ENCODE measurements at places on chromosomes 5 and 9.

- DNase-seq: no peak
These were observed 29.2 kb upstream of the ENHO start for GRCh38 chr9:34551751-34552605.

DNA sequence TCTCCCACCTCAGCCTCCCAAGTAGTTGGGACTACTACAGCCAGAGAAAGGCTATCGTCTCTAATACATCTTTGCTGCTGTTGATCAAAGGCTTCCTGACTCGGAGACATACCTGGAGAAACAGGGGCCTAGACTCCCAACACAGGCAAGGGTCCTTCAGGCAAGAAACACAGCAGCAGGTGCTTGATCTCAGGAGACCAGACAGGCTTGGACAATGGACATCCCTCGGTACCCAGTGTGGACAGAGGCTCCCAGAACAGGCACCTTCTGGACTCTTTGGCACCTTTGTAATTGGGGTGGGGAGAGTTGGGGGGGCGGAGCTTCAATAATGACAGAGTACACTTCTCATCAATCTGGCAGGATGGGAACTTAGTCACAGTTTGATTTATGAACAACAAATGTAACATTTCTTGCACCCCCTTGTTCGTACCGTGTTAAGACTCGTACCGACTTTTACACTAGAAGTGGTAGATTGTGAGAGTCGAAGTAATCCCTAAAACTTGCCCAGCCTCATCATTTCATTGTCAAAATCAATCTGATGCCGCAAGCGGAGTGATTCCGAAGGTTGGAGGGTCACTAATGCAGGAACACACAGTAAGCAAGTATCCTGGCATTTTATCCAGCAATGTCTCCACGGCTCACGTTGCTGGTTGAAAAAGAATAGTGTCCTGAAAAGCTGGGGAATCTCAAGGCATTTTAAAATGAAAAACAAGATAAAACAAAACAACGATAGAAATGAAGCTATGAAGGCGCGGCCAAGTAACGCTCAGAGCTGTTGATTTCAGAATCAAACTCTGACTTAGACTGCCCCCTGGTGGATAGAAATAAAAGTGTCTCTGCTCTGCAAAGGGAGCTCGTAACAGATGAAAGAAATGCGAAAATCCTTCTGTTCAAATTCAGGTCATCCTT is 46.4 kb upstream of the STK32A start:
- DNase-seq: no peak

GRCh38 chr9:134735441-134736175 is 94.0 kb downstream of the COL5A1 start:
- no peak for DNase-seq

- DNase-seq: no peak
These were observed 45.2 kb upstream of the SMARCA2 start for GRCh38 chr9:1969898-1970297.

DNA sequence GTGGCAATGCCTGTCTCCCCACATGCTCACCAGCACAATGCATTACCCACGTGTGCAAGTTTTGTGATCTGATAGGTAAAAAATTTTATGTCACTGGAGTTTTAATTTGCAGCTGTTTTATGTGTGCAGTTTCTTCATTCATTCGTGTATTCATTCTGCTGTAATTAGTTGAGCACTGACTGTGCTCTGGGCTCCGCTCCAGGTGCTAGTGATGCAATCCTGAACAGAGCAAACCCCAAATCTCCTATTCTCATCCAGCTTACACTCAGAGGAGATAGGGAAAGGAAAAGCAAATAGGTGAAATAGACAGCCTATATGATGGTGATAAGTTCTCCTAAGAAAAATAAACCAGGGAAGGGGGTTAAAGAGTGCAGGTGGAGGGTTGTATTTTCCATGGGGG is 148.4 kb downstream of the TENT4A start:
- DNase-seq: no peak

- no peak for DNase-seq
These were observed 41.9 kb downstream of the NIM1K start for GRCh38 chr5:43233946-43234345.

GRCh38 chr9:130144703-130145102 is 27.5 kb upstream of the NCS1 start:
- DNase-seq: no peak
